ENCODE measurements at places on chromosomes 6 and 20.

DNA sequence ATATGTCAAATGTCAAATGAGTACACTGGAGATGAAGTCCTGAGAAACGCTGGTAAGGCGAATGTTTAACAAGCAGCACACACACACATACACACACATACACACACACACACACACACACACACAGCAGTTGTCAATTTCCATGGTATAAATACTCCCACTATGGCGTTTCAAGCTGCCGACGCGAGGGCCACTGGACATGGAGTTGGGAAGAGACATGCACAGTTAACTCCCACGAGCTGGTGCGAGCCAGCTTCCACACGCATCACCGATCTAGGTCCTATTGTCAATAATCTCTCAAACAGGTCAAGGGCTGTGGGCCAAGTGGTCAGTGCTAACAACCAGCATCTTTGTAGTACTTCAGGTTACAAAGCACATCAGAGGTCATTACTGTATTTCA lies 58.9 kb downstream of the TRERF1 start:
- no peak for DNase-seq

DNA sequence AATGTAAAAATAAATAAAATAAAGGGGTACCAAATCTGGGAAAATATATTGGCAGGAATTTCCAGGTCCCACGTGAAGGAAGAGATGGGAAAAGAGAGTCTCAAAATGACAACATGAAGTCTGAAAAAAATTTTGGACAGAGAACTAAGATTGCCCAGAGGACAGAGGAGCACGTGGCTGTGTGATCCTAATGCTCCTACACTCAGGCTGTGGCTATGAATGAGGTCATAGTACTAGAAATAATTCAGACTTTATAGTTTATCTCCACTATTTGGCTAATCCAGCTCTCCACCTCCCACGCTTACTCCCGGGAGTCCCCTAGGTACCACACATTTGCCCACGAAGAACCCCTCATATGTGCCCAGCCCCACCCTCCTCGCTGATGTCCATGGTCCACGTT lies 42.8 kb upstream of the STMND1 start:
- peak; percentile 11 for DNase-seq

GRCh38 chr6:144820270-144820669 lies 535.1 kb downstream of the UTRN start:
- no peak for DNase-seq

GRCh38 chr20:920311-920710 lies 4.2 kb upstream of the ANGPT4 start:
- no peak for DNase-seq

DNA sequence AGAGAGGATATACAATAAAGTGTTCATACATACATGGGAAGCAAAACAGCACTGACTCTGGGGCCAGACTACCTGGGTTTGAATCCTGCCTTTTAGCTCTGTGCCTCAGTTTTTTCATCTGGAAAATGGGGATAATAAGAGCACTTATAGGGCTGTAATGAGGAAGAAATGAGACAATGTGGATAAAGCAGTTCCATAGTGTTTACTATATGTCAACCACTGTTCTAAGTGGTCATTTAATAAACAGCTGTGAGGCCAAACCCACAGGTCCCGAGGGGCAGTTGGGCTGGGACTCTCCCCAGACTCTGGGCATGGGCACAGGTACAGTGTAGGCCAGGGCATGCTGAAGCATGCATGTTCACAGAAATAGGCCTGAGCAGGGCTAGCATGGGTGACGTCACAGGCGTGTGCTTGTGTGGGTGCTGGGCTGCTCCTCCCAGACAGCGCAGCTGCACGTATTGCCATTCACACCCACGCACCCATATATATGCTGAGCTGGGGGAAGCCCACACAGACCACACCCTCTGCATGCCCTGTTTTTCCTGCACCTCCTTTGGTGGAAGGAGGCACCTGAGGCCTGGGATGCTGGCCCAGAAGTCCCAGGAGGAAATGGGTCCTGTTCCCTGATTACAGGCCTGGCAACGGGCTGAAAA lies 3.5 kb upstream of the PLCG1 start:
- DNase-seq: no peak

DNA sequence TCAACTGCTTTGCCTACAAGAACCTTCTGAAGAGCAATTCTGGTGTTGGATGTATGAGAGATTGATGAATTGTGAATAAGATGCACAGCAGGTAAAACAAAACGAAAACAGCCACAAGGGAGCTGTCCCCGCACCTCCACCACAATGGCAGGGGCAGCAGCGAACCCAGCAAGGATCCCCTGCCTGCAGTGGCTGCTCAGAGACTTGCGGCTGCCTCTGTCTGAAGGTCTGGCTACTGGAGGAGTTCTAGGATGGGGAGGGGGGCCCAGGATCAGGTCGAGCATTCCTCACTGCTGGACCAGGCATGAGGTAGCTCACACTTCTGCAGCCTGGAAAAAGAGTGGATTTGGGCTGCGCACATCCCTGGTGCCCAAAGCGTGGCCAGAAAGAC lies 523.5 kb downstream of the CDH26 start:
- no peak for DNase-seq

DNA sequence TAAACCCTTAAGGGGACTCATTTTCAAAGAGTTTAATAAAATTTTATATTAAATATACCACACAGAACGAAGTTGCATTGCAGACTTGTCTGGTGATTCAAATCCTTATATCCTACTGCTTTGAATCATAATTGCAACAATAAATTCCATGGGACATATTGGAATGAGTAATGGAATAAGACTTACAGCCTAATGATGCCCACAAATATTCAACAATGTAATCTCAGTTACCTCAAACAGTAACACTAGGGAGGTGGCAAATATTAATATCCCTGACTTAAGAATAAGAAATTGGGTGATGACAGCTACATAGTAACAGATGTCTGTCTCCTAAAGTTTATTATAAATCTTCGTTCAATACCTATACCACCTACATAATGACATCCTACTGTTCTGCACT lies 52.6 kb downstream of the BMP5 start:
- no peak for DNase-seq

DNA sequence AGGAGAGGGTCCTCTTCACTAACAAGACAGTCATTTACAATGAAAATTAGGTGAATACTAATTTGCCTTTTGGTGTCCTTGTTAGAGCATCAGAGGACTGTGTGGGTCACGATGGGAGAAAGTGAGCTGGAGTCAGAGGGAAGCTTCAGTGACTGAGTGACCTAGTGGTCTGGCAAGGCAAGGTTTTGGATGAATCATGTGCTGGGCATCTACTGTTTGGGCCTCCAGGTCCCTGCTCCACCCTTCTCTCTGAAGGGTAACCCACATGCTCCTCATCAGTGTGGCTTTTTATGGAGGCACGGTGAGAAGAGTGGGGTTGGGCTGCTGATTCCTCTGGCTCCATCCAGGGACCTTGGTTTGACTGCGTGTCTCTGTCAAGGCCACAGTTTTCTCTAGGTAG lies 60.5 kb upstream of the EXOC2 start:
- DNase-seq: no peak

- no peak for DNase-seq
These were observed 28.0 kb upstream of the RNF24 start for GRCh38 chr20:4043329-4043728.

DNA sequence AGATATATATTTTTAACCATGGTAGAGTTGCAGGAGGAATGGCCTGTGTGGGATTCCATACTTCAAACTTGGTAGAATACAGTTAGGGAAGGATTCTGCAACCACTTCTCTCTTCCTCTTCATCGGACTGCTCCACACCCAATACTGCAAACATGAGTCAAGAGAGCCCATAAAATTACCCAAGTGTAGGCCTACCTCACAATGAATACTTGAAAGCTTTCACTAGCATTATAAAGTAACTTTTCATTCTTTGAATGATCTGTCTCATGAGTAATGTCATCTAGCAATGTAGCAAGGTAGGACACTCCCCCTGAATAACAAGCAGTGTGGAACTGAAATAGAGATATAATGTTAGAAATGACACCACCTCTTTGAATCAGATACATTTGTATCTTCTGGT lies 79.4 kb downstream of the FOXC1 start:
- DNase-seq: no peak

- DNase-seq: no peak
These were observed 5.4 kb downstream of the ADA start for GRCh38 chr20:44646023-44646640.

DNA sequence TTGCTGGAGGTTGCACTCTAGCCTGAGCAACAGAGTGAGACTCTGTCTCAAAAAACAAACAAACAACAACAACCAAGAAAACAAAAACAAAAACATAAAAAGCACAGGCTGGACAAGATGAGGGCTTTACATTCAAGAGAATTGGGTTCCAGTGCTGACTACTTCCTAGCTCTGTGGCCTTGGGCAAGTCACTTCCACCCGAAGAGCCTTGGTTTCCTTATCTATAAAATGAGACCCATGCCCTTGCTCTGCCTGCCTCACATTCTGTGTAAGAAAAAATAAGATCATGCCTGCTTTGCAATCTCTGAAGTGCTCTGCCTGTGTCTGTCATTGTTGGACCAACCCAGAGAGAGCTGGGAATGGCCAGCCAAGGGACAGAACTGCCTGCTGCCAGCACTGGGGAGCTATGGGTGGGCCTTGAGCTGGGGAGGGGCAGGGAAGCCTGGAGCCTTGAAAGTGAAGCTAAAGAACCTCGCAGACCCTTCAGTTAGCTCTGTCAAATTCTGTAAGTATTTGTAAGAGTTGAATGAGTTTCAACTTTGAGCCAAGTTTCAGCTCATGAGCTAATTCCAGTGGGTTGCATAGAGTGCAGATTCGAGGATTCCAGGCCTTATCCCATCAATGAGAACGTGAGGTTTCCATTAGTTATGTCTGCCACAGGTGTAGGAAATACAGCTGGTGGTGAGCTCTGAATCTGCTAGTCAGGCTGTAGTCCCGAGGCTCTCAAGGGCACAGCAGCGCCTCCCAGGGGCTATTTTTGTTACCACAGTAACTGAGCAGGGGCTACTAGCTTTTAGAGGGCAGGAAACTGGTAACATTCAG lies 93.2 kb downstream of the DLGAP4 start:
- DNase-seq: no peak

GRCh38 chr20:47249913-47250312 lies 106.6 kb downstream of the ZMYND8 start:
- no peak for DNase-seq

DNA sequence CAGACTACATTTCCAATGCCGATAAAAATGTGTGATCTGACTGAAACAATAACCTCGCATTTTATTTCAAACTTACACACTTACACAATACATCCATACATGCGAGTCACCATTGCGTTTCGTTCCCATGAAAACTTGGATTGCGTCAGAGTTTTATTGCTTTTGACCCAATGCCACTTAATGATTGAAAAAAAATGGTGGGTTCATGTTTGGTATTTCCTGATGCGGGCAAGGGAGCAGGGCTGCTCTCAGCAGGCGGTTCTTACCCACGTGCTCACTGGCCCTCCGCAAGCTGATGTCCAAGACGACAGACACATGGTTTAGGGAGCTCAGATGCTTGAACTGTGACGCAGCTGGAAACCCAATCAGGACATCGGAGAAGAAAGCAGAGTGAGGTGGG lies 281.0 kb upstream of the SULF2 start:
- no peak for DNase-seq

DNA sequence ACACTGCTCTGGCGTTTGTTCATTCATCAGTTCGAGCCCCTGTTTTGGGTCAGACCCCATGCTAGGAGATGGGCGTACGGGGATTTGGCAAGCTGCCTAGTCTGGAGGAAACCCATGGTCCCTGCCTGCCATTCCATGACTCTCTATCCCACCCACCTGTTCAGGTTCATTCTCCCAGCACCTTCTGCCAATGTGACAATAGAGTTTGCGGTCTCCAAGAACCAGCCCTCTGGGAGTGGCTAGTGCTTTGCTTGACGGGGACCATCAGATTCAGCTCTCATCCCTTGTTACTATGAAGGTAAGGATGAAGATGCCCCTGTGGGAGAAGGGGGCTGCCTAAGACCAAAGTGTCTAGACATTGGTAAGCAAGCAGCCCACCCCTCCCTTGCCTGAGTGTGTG lies 345.0 kb downstream of the PTPRT start:
- DNase-seq: no peak

- peak; percentile 53 for DNase-seq
These were observed 10.7 kb downstream of the SDC4 start for GRCh38 chr20:45337367-45338120.

GRCh38 chr20:1588533-1589460 lies 31.0 kb downstream of the SIRPB1 start:
- DNase-seq: no peak

DNA sequence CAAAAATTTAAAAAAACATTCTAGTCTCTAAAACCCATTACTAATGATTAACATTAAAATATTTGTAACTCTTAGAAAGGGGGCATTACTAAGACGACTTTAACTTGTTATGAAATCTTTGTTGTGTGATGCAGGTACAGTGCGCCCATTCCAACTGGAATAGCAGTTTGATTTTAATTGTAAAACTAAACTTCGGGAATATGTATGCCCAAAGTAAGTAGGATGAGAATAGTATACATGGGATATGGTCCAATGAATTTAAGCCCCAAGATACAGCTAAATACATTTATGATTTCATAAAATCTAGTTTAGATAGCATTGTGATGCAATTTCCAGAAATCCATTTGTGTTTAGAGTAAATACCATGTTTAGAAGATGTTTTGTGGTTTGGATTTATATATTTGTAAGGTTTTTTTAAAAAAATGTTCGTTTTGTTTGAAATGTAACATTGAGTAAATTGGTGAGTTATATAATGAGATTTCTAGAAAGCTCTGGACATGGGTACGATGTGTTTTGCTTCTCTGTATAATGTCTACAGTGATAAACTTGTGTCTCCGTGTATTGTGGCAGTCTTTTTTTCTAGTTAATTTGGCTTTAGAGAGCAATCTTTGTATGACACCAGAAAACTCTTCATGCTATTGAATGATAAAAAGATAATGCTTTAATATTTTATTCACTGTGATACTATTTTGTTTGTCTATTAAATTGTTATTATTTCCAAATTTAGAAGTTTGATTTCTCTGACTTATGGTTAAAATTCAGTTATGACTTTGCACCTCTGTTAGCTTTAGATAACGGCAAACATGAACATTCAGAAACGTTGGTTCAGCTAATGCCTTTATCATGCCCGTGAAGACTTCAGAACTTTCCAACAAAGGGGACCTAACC lies 54.8 kb downstream of the RNF182 start:
- DNase-seq: no peak

DNA sequence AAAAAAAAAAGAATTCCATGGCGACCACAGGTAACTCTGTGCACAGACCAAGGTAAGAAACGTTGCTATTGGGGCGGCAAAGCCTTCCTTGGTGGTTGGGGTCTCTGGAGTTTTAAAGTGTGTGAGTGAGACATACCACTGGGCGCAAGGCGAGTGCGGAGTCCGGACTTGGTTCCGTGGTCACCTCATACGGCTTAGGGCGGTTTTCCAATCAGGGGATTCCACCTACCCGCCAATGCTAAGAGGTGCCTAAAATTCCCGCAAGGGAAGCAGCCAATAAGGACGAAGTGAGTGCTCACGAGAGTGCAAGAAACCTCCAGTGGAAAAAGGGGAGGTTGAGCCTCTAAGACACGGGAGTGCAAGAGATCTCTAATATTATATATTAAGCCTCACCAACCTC lies 68.6 kb upstream of the PRSS16 start:
- DNase-seq: no peak

GRCh38 chr6:122130026-122130348 lies 269.5 kb upstream of the HSF2 start:
- DNase-seq: no peak

GRCh38 chr20:4797275-4797674 lies 75.6 kb downstream of the PRND start:
- DNase-seq: no peak

Measured in heart right ventricle (tissue), 16 donors.